AG04450 (cell line): ENCODE measurements at places on chromosomes 16 and 17.

DNA sequence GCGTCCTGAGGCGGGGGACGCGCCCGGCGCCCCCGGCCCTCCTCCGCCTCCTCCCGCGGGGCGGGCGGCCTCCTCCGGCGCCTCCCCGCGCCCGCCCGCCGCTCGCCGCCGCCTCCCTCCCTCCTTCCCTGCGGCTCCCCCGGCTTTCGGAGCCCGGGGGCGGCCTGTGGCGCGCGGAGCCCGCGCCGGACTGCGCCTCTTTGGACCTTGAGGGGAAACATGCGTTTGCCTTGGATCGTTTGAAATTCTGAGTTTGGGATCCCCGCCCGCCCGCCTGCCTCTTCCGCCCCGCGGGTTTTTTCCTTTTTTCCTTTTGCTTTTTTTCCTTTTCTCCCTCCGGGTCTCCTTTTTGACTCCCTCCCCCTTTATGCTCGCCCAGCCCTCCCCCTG, 390 bp downstream of the ZNRF1 start:
- no peak for DNase-seq

GRCh38 chr17:40107522-40108174, 7.3 kb upstream of the NR1D1 start:
- DNase-seq = no peak

DNA sequence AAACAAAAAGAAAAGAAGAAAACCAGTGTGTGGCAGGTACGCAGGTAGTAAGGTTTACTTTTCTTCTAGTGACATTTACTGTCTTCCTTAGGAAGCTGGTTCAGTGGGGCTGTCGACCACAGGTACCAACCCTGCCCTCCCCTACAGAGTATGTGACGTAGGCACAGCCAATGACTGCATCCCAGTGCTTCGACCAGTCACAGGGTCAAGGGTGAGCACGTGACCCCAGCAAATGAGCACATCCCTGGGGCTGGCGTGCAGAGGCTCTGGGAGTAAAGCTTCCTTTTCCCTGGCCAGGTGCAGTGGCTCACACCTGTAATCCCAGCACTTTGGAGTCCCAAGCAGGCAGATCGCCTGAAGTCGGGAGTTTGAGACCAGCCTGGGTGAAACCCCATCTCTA, 38.9 kb upstream of the PLCG2 start:
- no peak for DNase-seq

DNA sequence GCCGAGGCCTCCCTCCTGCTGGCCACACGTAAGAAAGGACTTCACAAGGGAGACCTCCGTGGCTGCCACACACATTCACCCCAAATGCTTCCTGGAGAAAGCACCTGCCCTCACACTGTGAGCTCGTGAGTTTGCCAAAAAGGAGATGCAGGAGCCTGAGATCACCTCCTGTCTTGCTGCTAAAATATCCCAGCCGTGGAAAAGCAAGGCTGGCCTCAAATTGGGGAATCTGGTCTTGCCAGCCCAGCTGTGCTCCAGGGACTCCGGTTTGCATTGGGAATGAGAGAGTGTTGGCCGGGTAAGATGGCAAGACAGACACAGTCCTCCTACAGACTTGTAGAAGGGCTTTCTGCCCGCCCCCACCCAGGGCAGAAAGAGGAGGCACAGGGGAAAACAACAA, 13.8 kb downstream of the RBFOX3 start:
- DNase-seq = no peak

DNA sequence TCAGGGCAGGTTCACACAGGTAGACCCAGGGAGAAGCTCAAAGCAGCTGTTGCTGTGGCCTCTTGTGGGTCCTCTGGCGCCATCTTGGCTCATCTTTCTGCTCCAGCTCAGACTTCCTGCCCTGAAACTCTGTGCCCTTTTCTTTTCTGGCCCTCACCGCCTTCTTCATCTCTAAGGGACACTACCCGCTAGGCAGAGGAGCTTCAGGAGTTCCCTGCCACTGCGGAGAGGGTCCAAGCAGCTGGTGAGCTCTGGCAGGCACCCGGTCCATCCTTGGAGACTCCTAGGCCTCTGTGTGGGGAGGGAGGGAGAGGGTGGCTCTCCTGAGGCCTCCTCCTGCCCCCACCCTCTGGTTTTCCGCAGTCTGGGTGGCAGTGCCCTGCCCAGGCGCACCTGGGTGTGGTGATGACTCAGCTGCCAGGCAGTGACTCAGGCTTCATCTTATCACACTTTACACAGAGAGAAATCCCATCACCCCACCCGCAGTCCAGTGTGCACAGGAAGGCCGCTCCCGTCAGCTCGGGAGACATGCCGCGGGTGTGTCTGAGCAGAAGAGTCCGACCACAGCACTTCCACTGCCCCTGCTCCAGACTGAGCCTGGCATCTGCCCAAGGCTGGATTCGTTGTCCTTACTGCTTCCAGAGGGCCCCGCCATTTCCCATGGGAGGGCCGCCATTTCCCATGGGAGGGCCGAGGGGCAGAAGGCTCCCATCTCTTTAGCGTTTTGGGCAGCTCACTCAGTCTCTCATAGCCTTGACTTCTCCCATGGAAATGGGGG, 7.3 kb downstream of the NT5C start:
- DNase-seq = no peak

- DNase-seq = no peak
Observed at GRCh38 chr17:17254036-17254435, 17.1 kb upstream of the FLCN start.

GRCh38 chr16:2087748-2088631, 40.2 kb downstream of the TSC2 start:
- DNase-seq = no peak
